ENCODE measurements at places on chromosomes 11 and 22. TPM values are rescaled to one million over a fixed set of nuclear protein-coding genes. Genes with fewer than 3 reads are reported as not detected.

- no peak for DNase-seq
Observed at GRCh38 chr22:39149915-39150847, 2.3 kb downstream of the CBX7 start.

GRCh38 chr11:9137293-9138132 lies 46.1 kb upstream of the SCUBE2 start:
- DNase-seq: peak; percentile 66

DNA sequence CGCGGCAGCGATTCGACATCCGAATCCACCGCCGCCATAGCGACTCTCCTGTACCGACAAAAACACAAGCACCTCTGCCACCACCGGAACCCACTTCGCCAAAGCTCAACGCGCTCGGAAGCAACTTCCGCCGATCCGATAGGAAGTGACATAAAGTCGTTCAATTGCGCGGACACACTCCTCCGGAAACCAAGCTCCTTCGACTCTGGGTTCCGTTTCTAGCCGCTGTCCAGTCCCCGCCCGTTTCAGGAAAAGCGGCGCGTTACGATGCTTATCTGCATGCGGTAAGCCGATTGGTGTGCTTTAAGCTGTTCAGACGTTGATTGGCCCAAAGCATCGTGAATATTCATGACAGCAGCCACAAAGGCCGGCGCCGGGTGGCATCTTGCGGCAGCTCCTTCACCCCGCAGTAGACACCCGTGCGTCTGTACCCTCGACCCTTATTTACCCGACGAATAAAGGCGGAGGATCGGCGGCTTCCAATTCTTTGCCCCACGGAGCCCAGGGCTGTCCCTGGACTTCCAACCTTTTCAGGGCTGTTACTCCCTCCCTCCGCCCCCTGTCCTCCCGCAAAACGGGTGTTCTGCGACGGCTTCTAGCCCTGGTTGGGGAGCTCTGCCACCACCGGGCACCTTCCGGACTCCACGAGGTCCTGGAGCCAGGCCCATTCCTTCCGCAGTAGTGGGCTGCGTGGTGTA lies at the start of gene TUT1:
Gene TUT1 (minus strand): TSS at position 76 of the 698 bp plus-strand sequence. CDS start 38 bp downstream, at position 38.
- DNase-seq: peak; percentile 99

GRCh38 chr11:116112087-116112935 lies 608.1 kb upstream of the CADM1 start:
- DNase-seq: no peak

DNA sequence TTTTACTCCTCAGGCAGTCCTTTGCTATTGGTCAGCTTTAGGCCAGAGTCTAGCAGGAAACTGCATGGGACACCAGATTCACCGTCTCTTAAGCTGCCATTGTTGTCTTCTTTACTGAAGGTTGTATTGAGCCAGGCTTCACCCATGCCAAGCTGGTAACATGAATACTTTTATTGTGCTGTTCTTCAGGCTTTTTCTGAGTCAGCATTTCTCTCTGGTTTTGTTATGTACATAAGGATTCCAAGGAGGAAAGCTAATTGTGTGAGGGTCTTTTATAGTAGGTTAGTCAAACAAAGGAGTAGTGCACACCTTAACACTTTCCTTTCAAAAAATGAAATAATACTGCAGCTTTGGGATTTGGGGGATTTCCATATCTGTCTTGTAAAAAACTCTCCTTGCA lies 252.8 kb downstream of the JRKL start:
- no peak for DNase-seq

- DNase-seq: no peak
Observed at GRCh38 chr22:40009951-40010671, 15.4 kb downstream of the FAM83F start.

GRCh38 chr11:122900587-122901202 lies 18.1 kb downstream of the JHY start:
- DNase-seq: no peak

DNA sequence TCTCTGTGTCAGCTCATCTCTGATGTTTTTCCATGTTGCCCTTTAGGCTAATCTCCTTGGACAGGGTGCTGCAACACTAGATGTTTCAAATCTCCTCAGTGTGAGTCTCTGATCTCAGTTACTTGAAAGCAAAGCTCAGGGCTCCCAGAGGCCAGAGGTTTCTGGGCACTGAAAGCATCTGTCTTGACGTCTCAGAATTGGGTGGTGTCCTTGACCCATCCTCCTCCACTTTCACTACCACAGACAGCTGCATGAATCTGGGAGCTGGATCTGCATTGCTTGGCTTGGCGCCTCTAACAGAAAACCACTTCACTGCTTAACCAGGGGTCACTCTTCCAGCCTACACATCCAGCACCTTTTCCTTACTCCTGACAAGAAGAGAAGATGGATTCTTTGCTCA lies 399.4 kb downstream of the NXPE2 start:
- DNase-seq: no peak

GRCh38 chr11:36594316-36594989 lies at the start of gene IFTAP:
Gene IFTAP, plus strand, starts transcription at chr11:36594502. Its CDS starts 15,602 bp downstream, at chr11:36610104.
- peak; percentile 94 for DNase-seq

DNA sequence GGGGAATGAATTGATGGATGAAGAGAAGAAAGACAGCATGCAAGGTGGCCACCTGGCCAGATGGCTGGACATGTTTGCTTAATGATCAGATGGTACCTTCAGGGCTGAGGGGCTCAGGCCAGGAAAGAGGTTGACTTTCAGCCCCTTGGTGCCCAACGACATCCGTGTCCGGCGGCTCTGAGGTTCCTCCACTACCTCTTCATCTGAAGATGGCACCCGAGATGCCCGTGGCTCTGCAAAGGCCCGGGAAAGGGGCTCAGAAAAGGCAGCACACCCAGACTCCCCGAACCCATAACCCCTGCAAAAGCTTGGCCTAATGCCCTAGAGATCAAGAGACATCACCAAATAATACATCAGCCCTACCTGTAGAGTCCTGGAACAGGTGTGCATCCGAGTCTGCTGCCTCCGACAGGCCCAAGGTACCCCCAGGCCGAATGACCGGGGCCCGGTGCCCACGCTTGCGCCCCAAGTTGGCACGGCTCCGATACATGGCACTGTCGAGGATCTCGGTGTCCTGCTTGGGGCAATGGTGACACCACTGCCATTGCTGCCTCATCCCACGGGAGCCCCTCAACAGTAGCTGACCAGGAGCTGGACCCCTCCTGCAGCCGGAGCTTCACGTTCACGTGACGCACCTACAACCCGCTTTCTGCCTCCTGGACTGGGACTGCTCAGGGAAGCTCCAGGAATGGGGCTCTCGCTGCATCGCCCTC lies 22.9 kb downstream of the TNKS1BP1 start:
- DNase-seq: no peak

- no peak for DNase-seq
Observed at GRCh38 chr11:5303626-5304025, 1.9 kb upstream of the OR51B4 start.

DNA sequence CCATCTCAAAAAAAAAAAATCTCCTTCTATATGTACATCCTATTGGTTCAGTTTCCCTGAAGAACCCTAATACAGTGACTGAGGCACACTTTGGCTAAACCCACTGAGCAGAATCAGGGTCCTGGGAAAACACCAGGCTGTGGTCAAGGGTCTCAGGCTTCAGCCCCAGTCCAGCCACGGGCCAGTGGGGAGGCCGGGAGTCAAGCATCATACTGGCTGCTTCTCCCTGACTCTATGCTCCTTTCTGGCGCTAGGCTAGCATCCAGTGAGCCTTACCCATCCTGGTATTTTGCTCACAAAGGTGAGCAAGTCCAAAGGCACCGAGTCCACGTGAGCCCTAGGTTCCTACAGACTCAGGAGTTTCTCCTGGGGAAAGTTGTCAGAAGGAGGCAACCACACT lies 752.5 kb downstream of the BRD1 start:
- no peak for DNase-seq

Gene SCARF2
- total RNA-seq: 42.9 TPM

Gene AP1B1
- 46.3 TPM for total RNA-seq

Gene LDHAL6A
- not detected for total RNA-seq

Measured in fibroblast of the aortic adventitia (primary cell).